Stromal cell of bone marrow (primary cell): ENCODE measurements at places on chromosomes 16 and 17.

- DNase-seq: no peak
Observed at GRCh38 chr16:25875956-25876598, 184.3 kb downstream of the HS3ST4 start.

DNA sequence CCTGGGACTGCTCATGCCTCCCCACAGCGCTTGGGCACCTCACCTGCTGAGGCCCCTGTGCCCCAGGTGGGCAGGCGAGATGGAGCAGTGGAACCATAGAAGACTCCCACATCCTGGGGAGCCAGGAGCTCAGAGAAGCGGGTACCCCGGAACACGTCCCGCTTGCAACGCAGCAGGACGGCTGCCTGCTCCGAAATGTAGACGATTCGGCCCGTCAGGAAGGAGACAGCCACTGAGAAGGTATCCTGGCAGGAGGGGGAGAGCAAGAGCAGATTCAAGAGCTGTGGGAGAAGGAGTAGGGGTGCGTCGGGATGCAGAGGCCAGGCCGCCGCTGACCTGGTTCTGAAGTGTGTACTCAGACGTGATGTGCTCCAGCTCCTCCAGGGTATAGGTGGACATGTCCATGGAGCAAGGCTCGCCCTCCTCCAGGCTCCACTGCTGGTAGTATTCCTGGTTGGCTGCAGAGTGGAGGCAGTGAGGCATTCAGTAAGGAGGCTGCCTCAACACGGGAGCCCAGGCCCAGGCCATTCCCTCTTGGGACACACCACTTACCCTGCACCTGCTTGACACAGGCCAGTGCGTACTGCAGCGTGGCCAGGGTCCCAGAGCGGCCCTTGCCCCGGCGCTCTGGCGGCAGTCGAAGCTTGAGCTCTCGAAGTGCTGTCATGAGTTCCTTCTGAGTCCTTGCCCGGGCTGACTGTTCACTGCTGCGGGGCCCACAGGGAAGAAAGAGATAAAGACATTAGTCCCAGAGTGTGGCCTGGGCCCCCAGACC is 2.6 kb downstream of the PER1 start:
- DNase-seq: no peak

- DNase-seq: no peak
Observed at GRCh38 chr16:3830625-3831254, 49.8 kb downstream of the CREBBP start.

DNA sequence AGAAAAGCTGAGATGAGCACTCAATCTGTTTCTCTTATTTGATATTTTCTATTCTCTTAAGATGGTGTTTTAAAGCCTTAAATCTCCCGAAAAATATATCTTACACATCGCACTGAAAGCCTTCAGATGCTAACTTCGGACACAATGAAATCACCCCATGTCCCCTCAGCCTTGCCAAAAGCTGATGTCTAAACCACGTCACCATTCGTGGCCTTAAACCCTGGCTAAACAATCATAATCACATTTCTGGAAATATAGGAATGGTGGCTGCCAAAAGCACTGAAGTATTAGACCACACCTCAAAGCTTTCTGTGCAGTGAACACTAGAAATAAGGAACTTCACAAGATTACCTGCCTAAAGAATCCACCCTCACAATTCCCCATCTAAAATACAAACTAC is 402.7 kb downstream of the SOX9 start:
- no peak for DNase-seq
